ENCODE measurements at places on chromosomes 11 and 22. TPM values are rescaled to one million over a fixed set of nuclear protein-coding genes. Genes with fewer than 3 reads are reported as not detected.

SYT7 gene
- 14.7 TPM for total RNA-seq

MFRP gene
- total RNA-seq: not detected

DNA sequence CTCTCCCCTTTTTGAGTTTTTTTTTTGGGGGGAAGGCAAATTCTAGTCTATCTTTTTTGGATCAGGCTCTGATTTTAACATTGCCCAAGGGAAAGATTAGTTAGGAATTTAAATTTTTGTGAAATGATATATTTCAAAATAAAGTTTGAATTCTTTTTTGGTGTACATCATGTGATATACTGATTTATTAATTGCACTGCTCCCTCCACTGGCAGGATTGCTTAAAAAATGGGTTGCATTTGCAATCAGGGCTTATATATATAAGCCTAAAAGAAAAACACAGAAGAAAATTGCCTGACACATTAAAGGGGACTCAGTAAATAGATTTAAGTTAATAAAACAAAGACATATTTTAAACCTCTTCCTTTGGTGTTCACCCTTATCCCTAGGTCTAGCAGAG, 1.2 kb downstream of the DYNC2H1 start:
- DNase-seq: no peak

DNA sequence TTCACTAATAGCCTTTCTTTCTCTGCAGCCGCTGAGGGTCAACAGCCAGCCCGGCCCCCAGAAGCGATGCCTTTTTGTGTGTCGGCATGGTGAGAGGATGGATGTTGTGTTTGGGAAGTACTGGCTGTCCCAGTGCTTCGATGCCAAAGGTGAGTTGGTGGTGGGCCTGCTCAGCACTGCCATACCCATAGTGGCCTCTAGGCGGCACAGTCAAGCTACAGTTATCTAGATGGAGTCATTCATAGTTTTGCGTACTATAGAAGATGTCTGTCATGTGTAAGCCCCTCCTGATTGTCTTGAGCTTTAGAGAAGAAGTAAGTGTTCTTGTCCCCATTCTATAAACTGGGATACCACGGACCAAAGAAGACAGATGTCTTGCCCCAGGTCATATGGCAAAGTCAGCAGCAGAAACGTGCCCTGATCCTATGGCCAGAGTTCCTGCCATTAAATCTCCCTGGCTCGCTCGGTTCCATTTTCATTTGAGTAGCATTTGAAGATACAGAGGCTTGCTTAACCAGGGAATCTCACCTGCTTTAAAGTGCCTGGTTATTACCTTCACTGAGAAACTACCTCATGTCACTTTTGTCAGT, 42.1 kb upstream of the CRTAM start:
- DNase-seq: no peak

C1QTNF5 gene
- total RNA-seq: 2.4 TPM

DNA sequence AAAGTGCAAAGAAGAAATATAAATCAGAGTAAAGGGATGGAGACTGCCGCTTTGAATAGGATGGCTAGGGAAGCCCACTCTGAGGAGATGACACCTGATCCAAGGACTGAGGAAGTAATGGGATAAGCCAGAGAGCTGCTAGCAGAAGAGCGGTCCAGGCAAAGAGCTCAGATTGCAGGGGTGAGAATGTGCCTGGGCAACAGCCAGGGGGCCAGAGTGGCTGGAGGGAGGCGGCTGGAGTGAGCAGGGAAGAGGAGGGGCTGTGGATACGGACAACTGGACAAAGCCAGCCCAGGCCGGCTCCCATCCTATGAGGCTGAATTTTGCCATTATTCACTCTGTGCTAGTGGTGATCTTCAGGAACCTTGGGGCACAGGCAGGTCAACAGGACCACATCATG, 360.3 kb upstream of the SYN3 start:
- no peak for DNase-seq

GRCh38 chr22:21450320-21450831, 16.8 kb upstream of the TMEM191C start:
- DNase-seq: no peak

OR10A4 gene
- not detected for total RNA-seq

DNA sequence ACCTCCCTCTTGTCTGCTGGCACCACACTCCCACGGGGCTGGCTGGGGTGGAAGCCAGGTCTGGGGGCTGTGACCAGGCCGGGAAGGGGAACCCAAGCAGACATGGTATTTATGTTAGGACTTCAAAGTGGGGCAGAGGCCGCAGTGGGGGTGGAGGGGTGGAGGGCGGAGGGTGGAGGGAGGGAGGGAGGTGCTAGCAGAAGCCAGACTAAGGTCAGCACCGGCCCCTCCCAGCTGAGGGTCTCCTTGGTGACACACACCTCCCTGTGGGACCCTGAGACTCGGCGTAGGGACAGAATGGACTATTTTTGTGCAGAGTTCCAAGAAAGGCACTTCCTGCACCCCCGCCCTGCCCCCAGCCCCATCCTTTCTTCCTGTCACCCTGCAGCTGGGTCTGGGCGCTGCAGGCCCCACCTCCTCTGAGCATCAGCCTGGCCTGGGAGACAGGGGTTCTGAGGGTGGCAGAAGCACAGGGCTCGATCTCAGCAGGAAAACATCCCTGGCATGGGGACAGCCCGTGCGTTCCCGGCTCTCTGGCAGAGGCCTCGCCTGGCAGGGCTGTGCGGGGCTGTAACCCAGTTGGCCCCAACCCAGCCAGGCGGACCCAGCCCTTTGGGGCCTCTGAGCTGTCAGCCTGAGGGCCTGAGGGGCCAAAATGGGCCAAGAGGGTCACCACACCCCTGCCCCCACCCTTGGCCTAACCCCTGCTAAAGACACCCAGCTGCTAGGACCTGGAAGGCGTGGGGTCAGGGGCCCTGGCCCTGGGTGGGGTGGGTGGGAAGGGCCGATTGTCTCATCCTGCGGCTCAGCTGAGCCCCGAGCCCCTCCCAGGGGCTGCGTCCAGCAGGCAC, 9.6 kb upstream of the CD248 start:
- DNase-seq: no peak

DNA sequence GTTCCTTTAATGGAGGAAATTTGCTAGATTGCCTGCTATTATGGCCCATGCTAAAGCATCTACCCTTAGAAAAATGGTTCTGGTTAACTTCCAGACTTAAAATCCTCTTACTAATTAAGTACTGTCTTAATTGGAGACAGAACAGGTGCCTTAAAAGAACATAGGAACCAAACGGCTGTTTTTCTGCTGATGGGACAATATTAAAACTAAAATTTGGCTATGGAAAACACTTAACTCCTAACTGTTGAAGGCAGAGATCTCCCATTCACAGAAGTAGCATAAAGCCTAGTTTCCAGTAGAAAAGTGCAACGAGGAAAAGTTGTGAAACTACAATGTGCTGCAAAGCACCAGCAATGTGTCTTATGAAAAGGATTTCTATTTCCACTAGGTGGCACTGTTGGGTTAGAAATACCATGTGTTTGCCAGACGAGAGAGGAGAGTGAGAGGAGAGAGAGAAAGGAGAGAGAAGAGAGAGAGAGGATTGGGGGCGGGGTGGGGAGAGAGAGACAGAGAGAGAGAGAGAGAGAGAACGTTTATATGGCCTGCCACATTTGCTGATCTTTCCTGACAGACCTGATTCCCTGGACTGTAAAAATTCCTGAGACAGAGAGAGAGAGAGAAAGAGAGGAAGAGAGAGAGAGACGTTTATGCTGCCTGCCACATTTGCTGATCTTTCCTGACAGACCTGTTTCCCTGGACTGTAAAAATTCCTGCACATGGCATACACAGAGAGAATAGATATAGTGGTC, 51.5 kb downstream of the FAM181B start:
- DNase-seq: no peak

DNA sequence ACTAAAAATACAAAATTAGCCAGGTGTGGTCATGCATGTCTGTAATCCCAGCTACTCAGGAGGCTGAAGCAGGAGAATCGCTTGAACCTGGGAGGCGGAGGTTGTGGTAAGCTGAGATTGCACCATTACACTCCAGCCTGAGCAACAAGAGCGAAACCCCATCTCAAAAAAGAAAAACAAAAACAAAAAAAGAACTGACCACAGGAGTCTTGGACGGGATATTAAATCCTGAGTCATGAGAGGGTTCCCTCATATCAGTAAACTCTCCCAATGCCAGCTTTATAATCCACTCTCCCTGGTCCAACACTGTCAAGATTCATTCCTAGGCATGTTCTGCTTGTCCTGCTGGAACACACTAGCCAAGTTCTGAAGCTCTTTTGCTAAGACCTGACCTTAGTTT, 61.5 kb upstream of the EP300 start:
- no peak for DNase-seq

DNA sequence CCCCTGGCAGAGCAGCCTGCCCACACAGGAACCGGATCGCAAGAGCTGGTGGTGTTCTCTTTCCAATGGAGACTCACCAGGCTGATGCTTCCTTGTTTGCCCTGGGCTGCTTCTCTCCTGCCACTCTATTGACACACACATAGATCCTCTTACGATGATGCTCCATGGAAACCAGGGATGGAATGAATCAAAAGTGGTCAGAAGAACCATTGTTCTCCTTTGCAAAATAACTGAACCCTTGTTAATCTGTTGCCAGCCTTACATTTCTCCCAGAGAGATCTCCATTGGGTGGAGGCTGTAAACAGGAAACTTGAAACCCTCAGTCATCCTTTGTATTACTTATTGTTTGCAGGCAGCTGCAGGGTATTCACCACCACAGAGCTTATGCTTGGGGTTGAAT, 24.6 kb upstream of the LDLRAD3 start:
- no peak for DNase-seq

VSIG2 gene
- total RNA-seq: not detected

- no peak for DNase-seq
These were observed 13.6 kb upstream of the RAB3IL1 start for GRCh38 chr11:61930933-61931332.

PLEKHA7 gene
- 6.9 TPM for total RNA-seq

- no peak for DNase-seq
These were observed 122.4 kb upstream of the OR9Q1 start for GRCh38 chr11:57901278-57901677.

DNA sequence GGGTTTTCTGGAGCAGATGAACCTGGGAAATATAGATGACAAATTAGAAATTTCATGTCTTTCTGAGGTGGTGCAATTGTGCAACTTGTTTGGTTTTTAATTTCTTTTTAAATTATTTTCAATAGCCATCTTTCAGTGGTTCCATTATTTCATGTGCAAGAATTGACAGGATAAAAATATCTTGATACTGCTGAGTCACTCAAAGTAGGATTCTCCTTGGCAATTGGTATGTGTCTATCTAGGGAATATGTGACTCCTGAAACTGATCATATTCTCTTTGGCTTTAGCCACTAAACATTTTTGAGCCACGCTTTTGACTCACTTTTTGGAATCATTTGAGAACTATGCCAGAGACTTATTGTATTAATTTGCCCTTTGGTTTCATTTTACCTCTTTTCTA, 331.5 kb downstream of the KCNA4 start:
- no peak for DNase-seq

GRCh38 chr11:70603114-70603755, 204.9 kb downstream of the CTTN start:
- no peak for DNase-seq

- DNase-seq: no peak
These were observed 701.8 kb downstream of the NTM start for GRCh38 chr11:132072044-132072857.

COMT gene
- total RNA-seq: 26.5 TPM

GTPBP1 gene
- 34.6 TPM for total RNA-seq

- no peak for DNase-seq
These were observed 2.4 kb downstream of the BSX start for GRCh38 chr11:122979103-122979814.

DNA sequence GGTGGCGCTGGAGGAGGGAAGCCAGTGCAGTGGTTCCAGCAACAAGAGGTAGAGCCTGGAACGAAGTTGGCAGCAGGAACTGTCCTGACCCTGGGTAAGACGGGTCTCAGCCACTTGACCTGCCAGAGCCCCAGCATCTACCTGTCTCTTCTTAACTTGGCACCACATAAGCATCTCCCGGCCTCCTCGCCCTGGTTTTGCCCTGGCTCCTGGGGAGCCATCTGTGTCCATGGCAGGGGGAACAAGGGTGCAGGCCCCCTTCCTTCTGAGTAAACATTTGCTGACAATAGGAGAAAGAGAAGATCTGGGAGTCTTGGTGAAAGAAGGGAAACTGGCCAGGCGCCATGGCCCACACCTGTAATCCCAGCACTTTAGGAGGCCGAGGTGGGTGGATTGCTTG, 12.8 kb downstream of the P2RY2 start:
- no peak for DNase-seq

DNA sequence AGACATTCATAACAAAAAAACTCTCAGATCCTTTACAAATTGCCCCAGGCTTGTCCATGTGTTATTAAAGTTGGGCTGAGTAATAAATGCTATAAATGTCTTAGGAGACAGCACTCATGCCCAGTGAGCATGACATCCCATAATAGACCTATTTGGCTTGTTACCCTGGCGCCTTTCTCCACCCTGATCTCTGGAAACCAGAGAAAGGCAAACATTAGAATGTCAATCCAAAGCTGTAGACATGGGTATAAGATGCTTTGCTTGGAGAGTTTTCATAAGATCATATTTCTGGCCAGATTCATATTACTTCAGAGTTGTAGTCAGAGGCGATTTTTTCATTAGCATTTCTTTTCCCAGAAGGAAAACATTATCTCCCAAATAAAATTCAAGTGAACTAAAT, 161.3 kb upstream of the UBASH3B start:
- DNase-seq: no peak

- DNase-seq: no peak
These were observed 21.9 kb downstream of the ZMAT5 start for GRCh38 chr22:29744902-29745301.

MRGPRX3 gene
- not detected for total RNA-seq

DNA sequence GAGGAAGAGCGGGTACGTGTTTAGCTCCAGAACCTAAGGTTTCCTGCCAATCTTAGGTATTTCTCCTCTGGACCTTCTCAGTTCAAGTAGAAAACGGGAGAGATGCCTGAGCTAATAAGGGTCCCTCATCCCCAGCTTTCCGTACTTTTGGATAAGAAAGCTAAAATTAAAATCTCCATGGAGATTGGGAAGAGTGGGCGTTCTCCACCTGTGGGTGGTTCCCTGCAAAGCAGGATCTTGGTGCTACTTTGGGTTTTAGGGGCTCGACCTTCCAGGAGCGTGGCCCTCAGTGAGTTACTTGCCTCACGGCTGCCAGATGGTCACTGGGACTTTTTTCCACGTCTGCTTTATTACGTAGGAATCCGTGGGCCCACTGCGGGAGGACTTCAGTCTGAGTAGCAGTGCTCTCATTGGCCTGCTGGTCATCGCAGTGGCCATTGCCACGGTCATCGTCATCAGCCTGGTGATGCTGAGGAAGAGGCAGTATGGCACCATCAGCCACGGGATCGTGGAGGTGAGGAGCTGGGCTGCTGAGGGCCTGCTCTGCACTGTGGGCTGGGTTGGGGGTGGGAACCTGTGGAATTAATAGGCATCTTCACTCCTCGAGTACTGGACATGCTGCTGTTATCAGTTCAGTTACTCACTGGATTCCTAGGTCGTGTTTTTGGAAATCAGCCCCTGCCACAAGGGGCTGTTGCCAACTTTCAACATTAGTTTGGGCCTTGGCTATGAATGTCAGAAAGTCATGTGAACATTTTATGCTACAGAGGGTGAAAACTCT, 17.8 kb upstream of the ST14 start:
- DNase-seq: no peak

Measured in frontal cortex (tissue), 4 donors.